T-helper 17 cell (primary cell): ENCODE measurements at places on chromosomes 6 and 20. TPM values are rescaled to one million over a fixed set of nuclear protein-coding genes. Genes with fewer than 3 reads are reported as not detected.

The LY6G6C gene
- not detected for total RNA-seq

DNA sequence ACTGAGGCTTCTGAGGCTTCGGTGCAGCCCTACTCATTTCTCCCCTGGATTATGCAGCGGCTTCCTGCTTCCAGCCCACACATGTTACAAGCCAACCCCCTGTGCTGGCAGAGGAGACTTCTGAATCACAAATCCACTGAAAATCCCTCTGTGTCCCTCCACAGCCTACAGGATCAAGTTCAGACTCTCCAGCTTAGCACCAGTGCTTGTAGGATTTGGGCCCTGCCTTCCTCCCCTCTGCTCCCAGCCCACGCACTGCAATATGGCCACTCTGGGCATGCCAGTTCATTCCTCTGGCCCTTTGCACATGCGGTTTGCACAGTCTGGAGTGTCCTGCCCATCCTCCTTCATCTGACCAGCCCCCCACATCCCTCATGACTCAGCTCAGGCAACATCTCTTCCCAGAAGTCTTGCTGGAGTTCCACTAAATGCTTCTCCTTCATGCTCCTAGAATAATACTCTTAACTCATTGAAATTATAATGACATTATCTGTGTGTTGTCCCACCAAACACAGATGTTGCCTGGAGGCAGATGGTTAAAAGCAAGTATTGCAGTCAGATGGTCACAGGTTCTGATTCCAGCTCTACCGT, 15.9 kb upstream of the MDGA1 start:
- DNase-seq = no peak

The PI3 gene
- not detected for total RNA-seq

- DNase-seq = no peak
Observed at GRCh38 chr20:36173451-36173933, 19.0 kb downstream of the EPB41L1 start.

DNA sequence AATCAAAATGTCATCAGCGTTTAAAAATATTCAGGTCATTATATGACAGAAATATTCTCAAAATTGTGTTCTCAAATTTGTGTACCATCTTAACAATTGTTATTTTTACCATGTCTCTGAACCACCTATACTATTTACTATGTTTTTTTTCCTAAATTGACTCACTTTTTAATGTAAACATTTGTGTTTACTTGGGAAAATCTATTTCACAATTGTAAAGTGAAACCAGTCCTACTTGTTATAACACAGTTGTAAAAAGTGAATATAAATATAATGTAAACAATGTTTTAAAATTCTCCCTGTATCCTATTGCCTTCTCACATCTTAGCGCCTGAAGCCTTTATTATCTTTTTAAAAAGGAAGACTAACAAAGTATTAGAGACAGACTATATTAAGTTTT, 83.5 kb downstream of the ADGRG6 start:
- DNase-seq = no peak

The LRRN4 gene
- total RNA-seq = not detected

The NHSL1 gene
- 1.0 TPM for total RNA-seq

The CCN6 gene
- total RNA-seq = not detected

GRCh38 chr20:14069796-14070195, 74.5 kb downstream of the MACROD2 start:
- no peak for DNase-seq

GRCh38 chr6:116514111-116514510, 2.7 kb downstream of the CALHM5 start:
- DNase-seq = no peak

DNA sequence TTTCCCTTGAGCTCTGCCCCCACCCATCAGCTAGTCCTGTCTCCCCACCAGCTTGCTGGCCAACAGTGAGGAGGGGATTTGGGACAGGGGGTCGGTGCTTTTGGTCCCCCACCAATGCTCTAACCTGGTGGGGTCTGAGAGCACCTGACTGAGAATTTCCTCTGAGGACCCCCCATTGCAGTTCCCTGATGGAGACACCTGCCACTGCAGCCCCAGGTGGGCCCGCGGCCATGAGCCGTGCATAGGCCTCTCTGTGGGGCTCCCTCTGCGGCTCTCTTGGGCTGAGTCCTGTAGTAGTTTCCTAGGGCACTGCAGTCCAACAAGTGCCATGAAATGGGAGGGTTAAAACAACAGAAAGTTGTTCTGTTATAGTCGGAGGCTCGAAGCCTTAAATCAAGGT, 172.2 kb upstream of the SNX9 start:
- DNase-seq = no peak

DNA sequence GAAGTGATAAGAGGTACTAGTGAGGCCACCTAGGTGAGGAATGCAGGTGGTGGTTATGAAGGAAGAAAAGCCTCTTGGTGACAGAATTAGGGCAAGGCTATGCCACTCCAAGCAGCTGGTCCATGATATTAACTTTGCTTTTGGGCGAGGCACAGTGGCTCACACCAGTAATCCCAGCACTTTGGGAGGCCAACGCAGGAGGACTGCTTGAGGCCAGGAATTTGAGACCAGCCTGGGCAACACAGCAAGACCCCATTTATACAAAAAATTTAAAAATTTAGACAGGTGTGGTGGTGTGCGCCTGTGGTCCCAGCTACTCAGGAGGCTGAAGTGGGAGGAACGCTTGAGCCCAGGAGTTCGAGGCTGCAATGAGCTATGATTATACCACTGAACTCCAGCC, 56.1 kb downstream of the SERAC1 start:
- no peak for DNase-seq

GRCh38 chr6:71446470-71446869, 157.9 kb downstream of the OGFRL1 start:
- DNase-seq = no peak

The ENPP1 gene
- 2.1 TPM for total RNA-seq

The RHAG gene
- not detected for total RNA-seq

The CST2 gene
- not detected for total RNA-seq

The RPS18 gene
- total RNA-seq = 4,373 TPM

DNA sequence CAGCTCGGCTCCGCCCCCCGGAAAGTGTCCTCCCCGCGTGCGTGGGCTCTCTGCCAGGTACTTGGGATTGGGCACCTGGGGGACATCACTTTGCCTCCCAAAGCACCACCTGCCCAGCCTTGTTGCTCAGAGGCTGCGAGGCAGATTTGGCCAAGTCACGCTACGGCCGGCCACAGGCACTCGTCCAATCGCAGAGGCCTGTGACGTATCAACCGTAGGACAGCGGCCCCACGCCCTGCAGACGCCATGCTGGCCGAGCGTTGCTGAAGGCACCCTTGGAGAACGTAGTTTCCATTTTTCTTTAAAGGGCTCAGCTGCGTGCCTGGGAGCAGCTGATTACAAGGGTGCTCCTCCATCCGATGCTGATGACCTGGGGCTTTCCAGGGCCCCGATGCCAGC, 3.1 kb downstream of the NTSR1 start:
- no peak for DNase-seq

The FIG4 gene
- total RNA-seq = 7.7 TPM

The BMP2 gene
- total RNA-seq = 0.07 TPM

GRCh38 chr20:52922436-52922835, 49.7 kb upstream of the TSHZ2 start:
- no peak for DNase-seq

- no peak for DNase-seq
Observed at GRCh38 chr6:105800398-105800797, 285.7 kb upstream of the PRDM1 start.

DNA sequence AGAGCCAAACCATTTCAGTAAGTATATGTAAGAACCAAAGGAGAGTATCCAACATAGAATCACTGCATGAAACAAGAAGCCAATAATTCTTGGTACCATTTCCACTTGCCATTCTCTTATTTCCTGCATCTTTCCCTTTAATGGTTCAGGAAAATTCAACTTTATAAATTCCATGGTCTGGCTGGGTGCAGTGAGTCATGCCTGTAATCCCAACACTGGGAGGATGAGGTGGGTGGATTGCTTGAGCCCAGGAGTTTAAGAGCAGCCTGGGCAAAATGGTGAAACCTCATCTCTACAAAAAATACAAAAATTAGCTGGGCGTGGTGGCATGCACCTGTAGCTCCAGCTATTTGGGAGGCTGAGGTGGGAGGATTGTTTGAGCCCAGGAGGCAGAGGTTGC, 21.2 kb downstream of the NHLRC1 start:
- DNase-seq = no peak

DNA sequence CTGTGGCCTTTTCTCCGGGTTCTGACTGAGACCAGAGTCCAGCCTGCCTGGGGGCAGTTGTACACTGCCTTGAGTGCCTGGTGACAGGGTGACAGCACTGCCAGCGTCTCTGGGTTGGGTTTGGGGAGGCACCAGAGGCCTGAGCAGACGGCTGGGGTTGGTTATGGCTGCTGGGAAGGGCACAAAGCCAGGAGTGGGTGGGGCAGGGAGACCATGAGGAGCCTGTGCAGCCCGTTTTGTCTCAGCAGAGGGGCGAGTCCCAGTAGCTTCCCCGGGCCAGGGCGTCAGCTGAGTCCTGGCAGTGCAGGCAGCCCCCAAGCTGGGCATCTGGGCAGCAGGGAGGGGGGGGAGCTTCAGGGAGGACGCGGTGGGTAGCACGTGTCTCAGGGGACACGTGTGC, 15.3 kb upstream of the SULF2 start:
- DNase-seq = no peak

GRCh38 chr6:113625850-113626249, 231.3 kb upstream of the MARCKS start:
- DNase-seq = no peak

DNA sequence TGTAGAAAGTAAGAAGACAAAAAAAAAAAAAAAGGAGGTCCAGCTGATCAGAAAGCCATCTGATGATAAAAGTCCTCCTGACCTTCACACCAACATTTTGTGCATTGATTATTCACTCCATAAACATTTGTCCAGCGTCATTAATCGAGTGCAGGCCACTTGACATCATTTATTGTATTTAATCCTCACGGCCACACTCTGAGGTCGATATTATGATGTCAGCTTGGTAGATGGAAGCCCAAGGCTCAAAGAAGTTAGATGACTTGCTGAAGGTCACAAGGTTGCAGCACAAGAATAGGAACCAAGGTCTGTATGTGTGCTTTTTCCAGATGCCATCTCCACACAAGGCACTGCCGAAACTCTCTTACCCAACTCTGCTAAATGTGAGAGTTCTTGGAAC, 328.4 kb downstream of the KIF16B start:
- DNase-seq = no peak

The C20orf141 gene
- total RNA-seq = not detected

The RNF39 gene
- not detected for total RNA-seq

The PDE10A gene
- total RNA-seq = not detected

- DNase-seq = no peak
Observed at GRCh38 chr6:86789779-86790411, 147.4 kb upstream of the HTR1E start.

- peak; percentile 45 for DNase-seq
Observed at GRCh38 chr6:38876475-38876874, 161.4 kb downstream of the DNAH8 start.

GRCh38 chr6:22112461-22112860, 184.4 kb downstream of the PRL start:
- DNase-seq = no peak

The VGLL2 gene
- not detected for total RNA-seq

DNA sequence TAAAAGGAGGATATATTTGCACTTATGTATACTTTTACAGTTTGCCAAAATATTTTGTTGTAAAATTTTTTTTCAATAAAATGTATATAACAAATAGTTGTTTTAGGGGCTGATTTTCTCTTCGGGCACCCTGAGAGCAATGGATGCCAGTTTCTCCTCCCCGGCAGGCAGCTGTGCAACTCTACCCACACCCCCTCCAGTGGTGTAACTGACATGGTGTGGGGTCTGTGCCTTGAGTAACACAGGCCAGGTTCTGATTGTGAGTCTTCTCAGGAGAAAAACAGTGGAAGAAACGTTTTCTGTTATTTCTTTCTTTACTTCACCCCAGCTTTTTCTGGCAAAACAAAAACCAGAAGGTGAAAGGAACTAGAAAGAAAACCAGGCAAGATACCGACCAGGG, 6.1 kb downstream of the FOXF2 start:
- DNase-seq = no peak

- DNase-seq = no peak
Observed at GRCh38 chr6:88709819-88710246, 253.6 kb downstream of the RNGTT start.

The MYL9 gene
- 3.4 TPM for total RNA-seq

The CRISP2 gene
- total RNA-seq = not detected

The SLC35D3 gene
- 1.6 TPM for total RNA-seq

- DNase-seq = no peak
Observed at GRCh38 chr6:157412791-157413190, 31.8 kb downstream of the ZDHHC14 start.

GRCh38 chr6:157267654-157268053, 55.7 kb downstream of the TMEM242 start:
- no peak for DNase-seq

DNA sequence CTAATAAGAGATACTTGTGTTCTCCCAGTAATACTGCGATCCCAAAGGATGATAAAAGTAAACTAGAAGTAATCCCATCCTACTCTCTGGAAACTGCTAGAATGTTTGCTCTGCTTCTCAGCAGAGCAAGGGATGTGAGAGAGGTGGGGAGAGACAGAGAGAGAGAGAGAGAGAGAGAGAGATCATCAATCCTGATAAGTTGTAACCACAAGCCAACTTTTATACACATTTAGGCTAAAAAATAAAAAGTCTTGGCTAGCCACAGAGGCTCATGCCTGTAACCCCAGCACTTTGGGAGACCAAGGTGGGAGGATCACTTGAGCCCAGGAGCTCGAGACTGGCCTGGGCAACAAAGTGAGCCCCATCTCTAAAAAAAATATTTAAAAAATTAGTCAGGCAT, 16.0 kb upstream of the TRIM38 start:
- DNase-seq = no peak

- no peak for DNase-seq
Observed at GRCh38 chr20:56827763-56828162, 198.7 kb downstream of the TFAP2C start.

DNA sequence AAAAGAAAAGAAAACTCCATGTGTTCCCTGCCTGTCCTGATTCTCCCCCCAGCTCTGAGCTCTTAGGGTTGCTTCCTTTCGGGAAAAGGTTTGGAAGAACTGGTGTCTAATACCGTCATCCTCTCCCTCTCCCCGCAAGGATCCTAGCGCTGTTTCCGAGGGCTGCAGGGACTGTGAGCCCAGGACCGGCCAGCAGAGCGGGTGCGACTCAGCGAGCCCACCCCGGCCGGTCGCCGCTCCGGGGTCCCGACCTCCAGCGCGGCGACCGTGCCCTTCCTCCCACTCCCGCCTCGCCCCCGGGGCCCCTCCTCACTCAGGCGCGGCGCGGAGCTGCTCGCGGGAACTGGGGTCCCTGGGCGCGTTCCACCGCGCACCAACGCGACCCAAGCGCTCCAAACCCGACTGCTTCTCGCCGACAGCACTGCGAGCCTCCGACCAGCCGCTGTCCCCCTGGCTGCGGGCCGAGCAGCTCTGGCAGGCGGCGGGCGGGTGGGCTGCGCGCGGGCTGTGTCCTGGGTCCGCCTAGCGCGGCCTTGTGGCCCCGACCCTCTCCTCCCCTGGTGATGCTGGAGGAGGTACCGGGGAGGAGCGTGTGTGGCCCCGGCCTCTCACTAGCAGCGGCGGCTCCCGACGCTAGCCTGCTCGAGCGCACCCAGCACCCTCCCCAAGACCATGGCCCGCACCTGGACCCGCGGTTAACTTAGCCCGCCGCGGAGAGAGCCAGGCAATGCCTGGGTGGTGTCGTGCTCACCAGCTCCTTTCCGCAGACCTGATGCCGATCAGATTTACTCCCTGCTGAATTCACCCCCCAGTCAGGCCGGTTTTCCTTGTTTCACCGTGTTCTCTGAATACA, at the start of gene PLA2G7:
Gene PLA2G7, minus strand, starts transcription at position 509 of the 853 bp plus-strand sequence. CDS start 12,484 bp downstream, outside the sequence.
- no peak for DNase-seq
